Common myeloid progenitor, CD34-positive (primary cell): ENCODE measurements at places on chromosomes 4 and X.

GRCh38 chrX:106897259-106897658 is 5.9 kb downstream of the RIPPLY1 start:
- no peak for DNase-seq

DNA sequence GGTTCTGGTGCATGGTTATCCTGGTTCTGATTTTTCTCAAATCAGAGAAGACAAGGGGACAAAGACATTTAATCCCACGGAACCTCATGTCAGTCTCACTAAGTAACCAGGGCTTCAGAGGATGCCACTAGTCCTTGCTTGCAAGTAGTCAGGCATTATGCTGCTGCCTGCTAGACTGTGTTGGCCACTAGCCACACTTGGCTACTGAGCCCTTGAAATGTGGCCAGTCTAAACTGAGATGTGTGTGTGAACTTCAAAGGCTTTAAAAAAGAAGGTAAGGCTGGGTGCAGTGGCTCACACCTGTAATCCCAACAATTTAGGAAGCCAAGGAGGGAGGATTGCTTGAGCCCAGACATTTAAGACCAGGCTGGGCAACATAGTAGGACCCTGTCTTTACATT is 48.6 kb upstream of the IGFBP7 start:
- no peak for DNase-seq

DNA sequence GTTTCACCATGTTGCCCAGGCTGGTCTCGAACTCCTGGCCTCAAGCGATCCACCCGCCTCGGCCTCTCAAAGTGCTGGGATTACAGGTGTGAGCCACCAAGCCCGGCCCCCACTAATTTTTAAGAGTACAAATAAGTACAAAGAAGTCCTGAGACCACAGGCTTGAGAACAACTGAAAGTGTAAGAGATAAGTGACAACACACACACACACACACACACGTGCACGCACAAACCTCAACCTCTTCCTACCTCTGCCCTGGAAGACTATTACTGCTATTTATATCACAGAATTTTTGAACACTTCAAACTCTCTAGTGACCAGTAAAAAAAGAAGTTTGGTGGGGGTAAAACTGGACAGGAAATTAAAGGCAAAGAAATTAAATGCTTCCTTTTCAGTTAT is 7.5 kb downstream of the KLHL15 start:
- DNase-seq = no peak

DNA sequence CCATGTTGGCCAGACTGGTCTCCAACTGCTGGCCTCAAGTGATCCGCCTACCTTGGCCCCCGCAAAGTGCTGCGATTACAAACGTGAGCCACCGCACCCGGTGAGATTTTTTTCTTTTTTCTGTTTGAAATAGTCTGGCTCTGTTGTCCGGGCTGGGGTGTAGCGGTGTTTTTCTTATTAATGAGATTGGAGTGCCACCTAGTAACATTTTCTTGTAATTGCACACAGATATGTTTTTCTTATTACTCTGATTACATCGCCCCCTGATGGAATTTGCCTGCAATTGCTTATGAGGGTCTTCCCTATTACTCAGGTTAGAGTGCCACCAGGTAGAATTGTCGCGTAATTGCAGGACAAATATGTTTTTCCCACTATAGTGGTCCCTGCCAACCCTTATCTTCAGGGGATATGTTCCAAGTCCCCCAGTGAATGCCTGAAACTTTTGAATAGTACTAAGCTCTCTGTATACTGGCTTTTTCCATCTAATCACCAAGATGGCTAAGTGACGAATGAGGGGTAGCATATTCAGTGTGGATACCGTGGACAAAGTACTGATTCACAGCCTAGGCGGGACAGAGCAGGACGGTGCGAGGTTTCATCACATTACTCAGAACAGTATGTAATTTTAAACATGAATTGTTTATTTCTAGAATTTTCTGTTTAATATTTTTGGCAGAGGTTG is 8.6 kb upstream of the PDHA1 start:
- peak; percentile 45 for DNase-seq

- DNase-seq = no peak
These were observed 15.2 kb upstream of the HMX1 start for GRCh38 chr4:8886612-8887406.

- no peak for DNase-seq
These were observed 15.2 kb upstream of the ZIC3 start for GRCh38 chrX:137550665-137551261.

DNA sequence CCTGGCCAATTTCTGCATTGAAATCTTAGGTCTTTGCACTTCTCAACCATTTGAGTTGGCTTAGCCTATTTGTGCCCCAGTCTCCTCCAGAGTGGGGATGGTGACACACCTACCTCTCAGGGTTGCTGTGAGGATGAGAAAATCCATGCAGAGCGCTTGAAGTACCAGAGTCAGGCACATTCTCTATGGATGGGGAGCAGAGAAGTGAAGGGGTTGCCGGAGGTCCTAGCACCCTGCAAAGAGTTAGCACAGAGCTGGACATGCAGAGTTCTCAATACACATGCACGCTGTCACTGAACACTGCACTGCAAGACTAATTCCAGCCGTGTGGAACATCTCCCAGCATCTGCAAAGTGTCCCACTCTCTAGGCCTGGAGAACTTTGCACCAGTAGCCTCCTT is 2.6 kb upstream of the STK32B start:
- DNase-seq = no peak

DNA sequence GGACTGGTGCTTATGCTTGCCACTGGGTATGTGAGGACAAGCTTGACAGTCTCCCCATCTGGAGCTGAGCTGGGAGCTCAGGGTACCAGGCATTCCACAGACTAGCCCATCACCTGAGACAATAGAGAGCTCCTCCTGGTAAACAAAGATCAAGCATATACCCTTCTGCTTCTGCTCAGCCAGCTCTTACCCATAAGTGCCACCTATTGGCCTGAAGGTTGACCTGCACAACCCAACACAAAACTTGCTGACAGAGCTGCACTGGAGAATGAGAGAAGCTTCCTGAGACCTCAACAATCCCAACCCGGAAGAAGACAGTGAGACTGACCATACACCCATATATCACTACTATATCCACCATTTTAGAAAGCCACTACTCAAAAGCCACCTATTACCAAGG is 1049.2 kb upstream of the INTU start:
- DNase-seq = no peak

DNA sequence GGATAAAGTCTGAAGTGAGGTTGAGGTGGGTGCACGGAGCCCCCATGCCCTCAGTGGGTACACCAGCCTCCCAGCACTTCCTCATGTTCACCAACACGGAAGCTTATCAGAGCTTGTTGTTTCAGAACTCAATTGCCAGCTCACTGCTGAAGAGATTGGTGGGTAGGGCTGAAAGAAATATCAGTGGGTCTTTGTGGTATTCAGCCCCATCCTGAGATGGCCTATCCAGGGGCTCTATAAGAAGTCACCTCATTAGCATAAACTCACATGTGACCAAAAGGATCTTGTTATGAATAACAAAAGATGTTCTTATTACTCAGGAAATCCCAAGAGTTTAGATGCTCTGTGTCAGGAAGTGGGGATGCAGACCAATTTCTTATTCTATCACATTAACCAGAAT is 177.3 kb downstream of the ARHGAP10 start:
- no peak for DNase-seq

DNA sequence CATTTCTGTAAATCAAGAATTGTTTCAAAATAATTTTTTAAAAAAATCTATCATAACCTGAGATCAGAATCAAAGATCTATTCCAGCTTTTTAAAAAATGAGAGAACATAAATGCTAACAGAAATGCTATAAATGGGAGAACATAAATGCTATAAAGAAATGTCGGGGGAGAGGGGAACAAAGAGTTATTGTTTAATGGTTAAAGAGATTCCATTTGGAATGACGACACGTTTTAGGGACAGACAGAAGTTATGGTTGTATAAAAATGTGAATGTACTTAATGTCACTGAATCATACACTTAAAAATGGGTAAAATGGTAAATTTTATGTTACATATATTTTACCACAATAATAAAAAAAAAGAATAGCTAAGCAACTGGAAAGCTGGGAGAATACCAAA is 127.1 kb downstream of the ATRX start:
- DNase-seq = no peak

- DNase-seq = peak; percentile 38
These were observed 652 bp downstream of the SRPX start for GRCh38 chrX:38220024-38220414.

DNA sequence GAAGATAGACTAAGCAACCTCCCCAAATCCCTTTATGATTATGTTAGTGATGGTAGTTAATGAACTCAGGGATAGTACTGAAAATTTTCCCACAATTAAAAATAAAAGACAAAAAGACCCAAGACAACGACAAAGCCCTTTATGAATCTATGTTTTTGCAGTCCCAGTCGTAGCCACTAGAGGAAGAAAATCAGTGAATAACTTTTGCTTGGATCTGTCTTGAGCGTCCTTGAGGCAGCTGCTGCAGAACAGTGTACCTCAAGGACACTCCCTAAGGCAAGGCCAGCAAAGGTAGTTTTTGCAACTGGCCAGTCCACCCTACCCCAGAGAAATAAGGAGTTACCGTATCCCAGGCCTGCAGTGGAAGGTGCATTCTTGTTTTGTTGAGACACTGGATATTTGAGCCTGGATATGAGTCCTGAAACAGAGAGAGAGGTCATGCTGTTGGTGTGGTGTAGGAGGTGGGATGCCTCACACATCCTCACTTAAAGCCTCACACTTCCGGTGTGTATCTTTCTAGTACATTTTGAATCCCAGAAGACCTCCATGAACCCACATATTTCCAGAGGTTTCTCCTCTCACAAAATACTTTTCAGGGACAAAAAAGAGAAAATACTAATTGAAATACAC is 8.7 kb upstream of the TIMM8A start:
- DNase-seq = peak; percentile 23

DNA sequence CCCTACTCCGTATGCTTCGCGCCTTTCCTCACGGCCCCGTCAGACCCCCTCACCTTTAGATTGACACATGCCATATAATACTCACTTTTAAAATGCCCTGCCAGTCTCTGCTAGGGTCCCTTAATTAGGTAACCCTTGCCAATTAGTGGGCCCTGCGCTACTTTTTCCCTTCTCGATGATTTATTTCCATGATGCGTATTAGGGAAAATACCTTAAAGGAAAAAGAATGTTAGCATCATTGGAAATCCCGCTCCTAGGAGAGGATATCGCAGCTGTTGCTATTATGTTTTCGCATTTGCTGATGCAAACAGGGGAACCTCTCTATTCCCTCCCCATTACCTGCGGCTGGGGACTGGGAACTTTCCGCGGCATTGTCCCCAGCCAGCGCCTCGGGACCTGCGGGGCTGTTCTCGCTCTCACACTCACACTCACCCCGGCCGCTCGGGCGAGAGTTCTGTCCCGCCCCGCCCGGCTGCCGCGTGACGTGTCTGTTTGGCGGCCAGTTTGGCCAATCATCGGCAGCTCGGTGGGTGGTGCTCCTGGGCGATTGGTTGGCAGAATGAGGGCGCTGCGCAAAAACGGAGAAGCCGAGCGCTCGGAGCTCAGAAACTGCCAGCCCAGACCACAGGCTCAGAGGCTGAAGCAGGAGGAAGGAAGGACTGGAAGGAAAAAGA is at the start of gene PCDH10:
Gene PCDH10 (plus strand): TSS at position 605 of the 674 bp plus-strand sequence. CDS start 847 bp downstream, outside the sequence.
- peak; percentile 92 for DNase-seq

- no peak for DNase-seq
These were observed 194.3 kb downstream of the SOWAHB start for GRCh38 chr4:76703676-76704075.

DNA sequence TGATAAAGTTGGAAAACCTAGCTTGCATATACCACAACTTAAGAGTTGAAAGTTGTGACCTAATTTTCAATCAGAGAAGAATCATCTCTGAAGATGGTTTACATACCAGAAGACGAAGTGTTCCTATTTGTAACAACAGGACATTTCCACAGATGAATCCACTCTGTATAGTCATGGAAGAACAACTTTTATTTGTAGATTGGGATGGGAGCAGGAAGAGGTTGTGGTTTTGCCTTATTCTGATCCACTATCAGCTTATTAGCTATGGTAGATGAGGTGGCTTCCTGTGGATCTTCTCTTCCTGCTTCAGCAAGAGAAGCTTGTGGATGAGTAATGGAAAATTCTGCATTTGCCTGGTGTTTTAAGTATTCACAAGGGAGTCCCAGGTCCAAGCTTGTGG is 18.6 kb upstream of the SUPT20HL1 start:
- no peak for DNase-seq

DNA sequence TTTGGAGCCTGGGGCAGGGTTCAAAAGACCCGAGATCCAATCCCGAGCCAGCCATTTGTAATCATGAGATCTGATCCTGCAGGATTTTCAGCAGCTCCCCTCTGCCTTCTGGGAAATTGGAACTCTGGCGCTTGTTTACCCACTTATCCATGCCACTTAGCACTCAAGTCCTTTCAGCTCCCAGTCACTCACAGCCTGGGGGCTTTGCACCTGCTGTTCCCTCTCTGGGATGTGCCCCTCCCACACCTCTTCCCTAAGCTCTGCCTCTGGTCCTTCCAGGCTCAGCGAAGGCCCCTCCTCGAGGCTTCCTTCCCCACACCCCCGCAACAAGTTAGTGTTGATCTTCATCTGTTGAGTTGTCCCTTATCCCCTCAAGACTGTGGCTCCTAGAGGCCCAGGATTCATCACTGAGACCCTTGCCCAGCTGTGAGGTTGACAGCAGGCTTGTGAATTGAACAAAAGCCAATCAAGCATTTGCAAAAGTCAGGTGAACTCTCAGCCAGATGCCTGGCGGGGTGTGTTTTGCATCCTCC is 99.1 kb upstream of the AFAP1 start:
- DNase-seq = no peak

DNA sequence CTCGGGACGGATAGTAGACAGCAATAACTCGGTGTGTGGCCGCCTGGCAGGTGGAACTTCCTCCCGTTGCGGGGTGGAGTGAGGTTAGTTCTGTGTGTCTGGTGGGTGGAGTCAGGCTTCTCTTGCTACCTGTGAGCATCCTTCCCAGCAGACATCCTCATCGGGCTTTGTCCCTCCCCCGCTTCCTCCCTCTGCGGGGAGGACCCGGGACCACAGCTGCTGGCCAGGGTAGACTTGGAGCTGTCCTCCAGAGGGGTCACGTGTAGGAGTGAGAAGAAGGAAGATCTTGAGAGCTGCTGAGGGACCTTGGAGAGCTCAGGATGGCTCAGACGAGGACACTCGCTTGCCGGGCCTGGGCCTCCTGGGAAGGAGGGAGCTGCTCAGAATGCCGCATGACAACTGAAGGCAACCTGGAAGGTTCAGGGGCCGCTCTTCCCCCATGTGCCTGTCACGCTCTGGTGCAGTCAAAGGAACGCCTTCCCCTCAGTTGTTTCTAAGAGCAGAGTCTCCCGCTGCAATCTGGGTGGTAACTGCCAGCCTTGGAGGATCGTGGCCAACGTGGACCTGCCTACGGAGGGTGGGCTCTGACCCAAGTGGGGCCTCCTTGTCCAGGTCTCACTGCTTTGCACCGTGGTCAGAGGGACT is 5.7 kb upstream of the MSANTD1 start:
- DNase-seq = no peak

DNA sequence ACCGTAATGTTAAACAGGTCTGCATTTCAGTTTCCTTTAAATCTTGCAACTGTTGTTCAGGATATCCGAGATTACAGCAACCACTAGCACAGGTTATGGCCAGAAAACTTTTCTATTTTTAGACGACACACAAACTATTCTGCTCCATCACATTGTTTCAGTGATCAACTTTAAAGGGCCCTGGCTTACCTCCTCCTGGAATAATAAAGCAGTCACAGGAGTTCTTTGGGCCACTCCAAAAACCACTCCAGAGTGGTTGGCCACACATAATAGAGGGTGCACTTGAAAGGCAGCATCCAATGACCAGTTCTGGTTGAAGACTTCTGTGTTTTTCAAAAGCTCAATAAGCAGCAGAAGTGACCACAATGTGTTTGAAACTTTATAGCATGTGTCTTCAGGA is 118.9 kb downstream of the RAB28 start:
- DNase-seq = no peak

- no peak for DNase-seq
These were observed 157.9 kb downstream of the GBA3 start for GRCh38 chr4:22850630-22851029.
